ENCODE measurements at places on chromosomes 12 and 14.

GRCh38 chr12:69405566-69405865, 46.0 kb downstream of the YEATS4 start:
- DNase-seq, result no peak

GRCh38 chr14:68405961-68406360, 386.9 kb downstream of the ZFP36L1 start:
- no peak for DNase-seq

GRCh38 chr12:102596031-102596430, 115.7 kb upstream of the IGF1 start:
- DNase-seq, result no peak

DNA sequence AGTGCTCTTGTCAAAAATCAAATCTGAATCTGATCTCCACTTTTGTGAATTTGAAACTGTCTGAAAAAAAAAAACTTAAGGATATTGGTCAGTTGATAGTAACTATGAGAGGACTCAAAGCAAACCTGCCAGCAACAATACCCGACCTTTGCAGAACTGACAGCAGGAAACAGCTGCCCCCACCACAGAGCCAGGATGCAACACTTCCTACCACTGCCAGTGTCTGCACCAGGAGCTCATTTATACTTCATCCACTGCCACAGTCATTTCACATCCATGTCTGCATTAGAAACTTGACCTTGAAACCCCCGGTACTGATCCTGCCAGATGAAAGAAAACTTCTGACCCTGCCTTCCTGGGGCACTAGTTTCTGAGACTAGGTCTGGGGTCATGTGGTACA, 27.4 kb upstream of the RXYLT1 start:
- DNase-seq, result no peak

DNA sequence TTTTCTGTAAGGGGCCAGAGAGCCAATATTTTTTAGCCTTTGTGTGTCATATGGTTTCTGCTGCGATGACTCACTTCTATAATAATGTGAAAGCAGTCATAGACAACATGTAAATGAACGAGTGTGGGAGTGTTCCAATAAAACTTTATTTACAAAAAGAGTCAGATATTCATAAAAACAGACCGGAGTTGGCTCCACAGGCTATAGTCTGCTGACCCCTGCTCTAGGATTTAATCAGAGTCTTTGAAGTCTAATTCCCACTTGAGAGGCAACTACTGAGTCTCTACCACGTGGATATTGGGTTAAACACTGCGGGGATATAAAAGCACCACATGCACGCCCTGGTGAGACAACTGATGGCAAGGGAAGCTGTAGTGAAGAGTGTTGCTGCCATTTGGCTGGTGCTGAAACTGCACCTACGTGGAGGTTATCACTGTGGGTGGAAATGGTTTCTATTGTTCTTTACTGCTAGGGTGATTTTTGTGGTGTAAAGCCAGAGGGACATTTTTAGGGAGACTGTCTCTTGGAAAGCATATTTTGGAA, 3.6 kb upstream of the NINJ2 start:
- no peak for DNase-seq

GRCh38 chr12:89789862-89790261, 81.2 kb upstream of the ATP2B1 start:
- no peak for DNase-seq

DNA sequence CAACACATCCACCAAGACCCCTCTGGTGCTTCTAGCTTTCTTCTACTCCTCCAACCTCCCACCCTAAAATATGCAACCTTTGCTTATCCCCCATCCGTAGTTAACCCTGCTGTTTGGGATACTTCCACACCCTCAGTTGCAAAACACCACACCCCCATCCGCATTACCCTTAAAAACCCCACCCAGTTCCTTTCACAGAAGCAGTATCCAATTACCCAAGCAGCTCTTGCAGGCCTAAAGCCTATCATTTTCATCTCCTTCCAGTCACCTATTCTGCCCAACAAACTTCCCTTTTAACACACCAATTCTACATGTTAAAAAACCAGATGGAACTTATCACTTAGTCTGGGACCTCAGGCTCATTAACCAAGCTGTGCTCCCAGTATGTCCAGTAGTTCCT, 88.2 kb downstream of the TMTC3 start:
- DNase-seq, result no peak

GRCh38 chr12:92080911-92081285, 64.7 kb downstream of the BTG1 start:
- DNase-seq, result no peak

GRCh38 chr12:110782094-110782493, 39.4 kb upstream of the PPP1CC start:
- no peak for DNase-seq

DNA sequence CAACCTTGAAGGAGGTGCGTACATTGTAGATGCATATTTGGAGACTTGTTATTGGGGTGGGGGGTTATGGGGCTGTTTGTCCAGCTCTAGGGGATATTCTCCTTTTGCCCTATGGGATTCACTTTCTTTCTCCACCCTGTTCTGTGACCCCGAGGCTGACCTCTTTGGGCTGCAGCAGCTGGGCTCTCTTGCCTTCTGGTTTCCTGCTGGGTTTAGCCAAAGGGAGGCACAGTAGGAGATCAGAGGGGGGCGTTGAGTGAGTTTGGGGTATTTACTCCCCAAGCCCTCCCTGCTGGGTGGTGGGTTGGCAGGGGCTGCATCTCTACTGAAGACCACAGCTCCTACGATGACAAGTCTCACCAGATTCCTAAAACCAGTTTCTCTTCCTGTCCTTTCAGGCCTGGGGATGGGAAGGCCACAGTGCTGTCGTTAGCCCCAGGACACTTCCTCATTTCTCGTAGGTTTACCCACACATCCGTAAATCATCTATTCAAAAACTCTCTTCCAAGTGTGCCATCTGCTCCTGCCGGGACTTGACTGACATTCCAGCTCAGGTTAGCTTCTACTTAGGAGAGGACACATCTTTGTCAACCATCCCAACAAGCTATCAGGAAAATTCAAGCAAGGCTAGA, 127.1 kb downstream of the TMEM30B start:
- DNase-seq, result no peak

DNA sequence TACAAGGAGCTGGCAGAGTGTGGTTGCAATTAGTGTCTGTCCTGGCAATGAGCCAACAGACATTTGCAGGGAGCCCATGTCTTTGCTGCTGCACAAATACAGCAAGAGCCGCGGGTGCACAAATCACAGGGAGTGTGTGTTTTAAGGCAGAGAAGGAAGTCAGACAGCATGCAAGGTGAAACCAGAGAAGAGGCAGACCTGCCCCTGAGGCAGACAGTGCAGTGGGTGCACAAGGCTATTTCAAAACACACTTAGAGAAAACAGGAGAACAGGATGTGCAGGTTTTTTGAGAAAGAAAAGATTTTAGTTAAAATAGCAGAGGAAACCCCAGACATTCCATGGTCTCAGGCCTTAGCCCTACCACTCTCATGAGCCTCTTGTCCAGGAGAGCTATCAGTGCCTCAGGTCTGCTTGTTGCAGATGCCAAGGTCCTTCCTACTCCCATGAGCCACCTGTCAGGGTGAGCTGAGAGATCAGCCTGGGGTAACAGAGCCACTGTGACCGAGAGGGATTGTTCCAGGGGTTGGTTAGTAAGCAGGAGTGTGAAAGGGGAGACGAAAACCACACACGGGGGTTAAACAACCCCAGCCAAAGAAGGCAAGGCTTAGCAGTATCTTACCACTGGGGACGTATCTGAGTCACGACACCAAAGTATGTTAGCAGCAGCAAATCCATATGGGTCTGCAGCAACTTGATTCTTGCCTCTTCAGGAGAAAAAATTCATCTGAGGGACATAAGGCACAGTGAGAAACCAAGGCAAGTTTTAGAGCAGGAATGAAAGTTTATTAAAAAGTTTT, 78.1 kb downstream of the C14orf132 start:
- DNase-seq, result no peak

DNA sequence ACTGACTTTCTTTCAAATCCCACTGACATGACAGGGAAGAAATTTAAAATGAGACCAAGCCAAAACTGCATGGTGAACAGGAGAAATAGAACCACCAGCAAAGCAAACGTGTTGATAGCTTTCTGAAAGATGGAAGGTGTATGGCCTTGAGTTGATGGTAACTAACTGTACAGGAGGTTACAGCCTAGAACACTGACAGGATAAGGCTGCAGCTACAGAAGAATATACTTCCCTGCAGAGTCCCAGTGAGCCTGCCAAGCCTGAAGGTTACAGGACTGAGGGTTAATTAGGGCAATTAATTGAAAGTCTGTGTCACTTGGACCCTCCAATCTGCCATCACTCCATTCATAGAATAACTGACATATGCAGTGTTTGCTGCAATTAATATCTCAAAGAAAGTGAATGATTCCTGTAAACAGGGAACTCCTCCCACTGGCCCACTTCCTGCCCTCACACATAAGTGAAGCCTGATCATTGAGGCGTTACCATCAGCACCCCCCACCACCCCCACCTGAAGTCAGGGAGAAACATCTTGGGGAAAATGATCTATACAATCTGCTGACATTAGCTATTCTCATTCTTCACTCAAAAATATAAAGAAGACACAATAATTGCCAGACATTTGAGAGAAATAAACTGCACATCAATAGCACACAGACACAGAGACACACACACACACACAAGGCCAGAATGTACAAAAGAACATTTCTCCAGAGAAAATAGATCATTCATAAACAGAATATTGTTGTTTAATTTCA, 73.4 kb downstream of the GTF2A1 start:
- DNase-seq, result no peak

- DNase-seq, result no peak
Measured at GRCh38 chr12:4275870-4276301, 2.3 kb downstream of the CCND2 start.

GRCh38 chr12:94267921-94268471, 119.6 kb downstream of the PLXNC1 start:
- no peak for DNase-seq

DNA sequence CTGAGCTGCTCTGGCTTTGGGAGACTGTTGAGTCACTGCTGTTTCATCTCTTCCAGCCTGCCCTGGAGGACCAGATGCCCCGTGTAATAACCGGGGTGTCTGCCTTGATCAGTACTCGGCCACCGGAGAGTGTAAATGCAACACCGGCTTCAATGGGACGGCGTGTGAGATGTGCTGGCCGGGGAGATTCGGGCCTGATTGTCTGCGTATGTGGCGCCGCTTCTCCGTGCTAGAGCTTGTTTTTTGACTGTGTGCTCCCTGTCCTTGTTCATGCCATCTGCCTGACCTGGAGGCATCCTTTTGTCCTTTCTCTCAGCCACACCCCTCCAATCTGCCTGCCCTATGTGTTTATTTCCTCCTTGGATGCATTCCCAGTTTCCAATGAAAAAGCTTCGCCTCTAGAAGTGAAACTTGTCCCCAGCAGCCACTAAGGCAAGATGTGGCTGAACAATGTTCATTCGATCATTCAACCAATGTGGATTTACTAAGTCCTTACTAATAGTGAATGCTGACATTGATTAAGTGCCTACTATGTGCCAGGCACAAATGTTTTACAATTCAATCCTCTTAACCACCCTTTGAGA, 98.6 kb downstream of the NT5DC3 start:
- no peak for DNase-seq

- no peak for DNase-seq
Measured at GRCh38 chr14:61262082-61262481, 19.1 kb downstream of the TMEM30B start.

DNA sequence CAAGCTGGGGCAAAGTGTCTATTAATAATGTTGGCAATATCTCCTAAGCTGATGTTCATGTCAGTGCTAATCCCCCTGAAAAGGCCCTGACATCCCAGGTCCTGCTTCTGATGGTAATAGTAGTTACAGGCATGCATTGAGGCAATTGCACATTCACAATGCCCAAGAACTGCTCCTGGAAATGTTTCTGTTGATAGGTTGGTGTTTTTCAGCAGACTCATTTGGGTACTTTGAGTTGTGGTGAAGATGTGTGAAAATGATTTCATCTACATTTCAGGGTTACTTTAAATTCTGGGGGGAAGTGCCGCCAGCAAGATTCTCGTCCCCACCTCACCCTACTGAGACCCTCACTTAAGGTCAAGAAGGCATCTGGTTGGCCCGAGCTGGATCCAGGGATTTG, 92.9 kb downstream of the BBS10 start:
- no peak for DNase-seq

- no peak for DNase-seq
Measured at GRCh38 chr12:16870845-16871244, 264.9 kb upstream of the LMO3 start.

GRCh38 chr12:4434706-4435425, 10.7 kb downstream of the FGF6 start:
- no peak for DNase-seq

All from stimulated activated CD4-positive, alpha-beta T cell treated with anti-CD3 and anti-CD28 coated beads, TNF-alpha, amount 100 ng/mL, for 24 hours (primary cell).